Fibroblast of skin of left biceps (primary cell): ENCODE measurements at places on chromosomes 1 and 21.
A peak's percentile ranks its signal among the peaks of the same experiment; 100 is the strongest.

DNA sequence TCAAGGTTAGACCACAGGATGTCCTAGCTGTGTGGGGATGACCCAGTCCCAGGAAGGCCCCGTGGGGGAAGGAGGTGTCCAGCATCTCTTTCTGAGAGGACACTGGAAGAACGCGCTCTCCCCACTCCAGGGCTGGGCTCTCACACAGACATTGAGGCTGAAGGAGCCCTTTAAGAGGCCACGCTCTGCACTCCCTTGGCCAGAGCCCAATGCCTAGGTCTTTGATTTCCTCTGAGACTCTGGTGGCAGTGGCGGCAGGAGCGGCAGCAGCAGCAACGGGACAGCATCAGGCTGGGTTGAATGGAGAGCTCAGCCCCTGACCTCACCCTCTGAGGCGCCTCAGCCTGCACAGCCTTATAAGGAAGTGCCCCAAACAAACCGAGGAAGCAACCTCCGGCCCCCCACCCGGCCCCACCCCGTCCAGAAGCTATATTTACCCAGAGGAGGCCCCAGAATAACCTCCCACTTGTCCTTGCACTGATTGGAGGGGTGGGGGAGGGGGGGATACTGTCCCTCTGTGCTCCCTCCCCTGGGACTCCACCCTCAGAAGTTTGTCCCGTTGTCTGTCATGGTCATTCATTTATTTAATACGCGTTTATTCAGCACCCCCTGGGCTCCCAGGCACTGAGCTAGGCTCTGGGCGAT, 12.3 kb downstream of the NES start:
- no peak for DNase-seq

- no peak for DNase-seq
Observed at GRCh38 chr1:12078575-12078937, 15.5 kb downstream of the TNFRSF8 start.

- DNase-seq = no peak
Observed at GRCh38 chr1:167493372-167493771, 25.0 kb downstream of the CD247 start.

DNA sequence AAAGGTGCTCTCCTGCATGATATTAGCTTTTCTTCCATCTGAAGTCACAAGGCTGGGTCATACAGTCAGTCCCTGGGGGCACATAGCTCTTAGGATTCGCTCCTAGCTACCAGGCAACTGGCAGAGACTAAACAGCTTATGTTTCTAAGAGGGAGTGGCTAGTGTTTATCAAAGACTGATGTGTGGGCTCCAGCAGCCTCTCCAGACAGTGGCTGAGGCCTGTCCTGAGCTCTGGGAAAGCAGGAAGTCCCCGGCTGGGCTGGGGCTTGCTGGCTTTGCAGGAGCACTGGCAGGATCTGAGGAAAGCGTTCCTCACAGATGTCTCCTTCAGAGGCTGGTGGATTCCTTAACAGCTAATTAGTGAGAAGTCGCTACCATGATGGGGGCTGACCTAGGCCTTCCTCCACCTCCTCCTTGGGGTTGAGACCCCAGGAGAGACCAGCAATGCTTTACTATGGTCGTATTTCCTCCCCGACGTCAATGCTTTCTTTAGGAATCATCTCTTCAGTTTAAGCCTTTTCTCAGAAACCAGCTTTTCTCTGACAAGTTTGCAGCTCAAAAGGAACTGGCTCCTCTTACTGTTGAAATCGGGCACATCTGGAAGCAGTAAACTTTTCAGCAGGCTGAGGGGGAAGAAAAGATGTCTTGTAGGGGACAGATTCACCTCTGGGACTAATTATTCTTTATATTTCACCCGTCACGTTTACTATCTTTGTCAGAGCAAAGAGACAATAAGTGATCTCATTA, 33.5 kb upstream of the HHAT start:
- no peak for DNase-seq

DNA sequence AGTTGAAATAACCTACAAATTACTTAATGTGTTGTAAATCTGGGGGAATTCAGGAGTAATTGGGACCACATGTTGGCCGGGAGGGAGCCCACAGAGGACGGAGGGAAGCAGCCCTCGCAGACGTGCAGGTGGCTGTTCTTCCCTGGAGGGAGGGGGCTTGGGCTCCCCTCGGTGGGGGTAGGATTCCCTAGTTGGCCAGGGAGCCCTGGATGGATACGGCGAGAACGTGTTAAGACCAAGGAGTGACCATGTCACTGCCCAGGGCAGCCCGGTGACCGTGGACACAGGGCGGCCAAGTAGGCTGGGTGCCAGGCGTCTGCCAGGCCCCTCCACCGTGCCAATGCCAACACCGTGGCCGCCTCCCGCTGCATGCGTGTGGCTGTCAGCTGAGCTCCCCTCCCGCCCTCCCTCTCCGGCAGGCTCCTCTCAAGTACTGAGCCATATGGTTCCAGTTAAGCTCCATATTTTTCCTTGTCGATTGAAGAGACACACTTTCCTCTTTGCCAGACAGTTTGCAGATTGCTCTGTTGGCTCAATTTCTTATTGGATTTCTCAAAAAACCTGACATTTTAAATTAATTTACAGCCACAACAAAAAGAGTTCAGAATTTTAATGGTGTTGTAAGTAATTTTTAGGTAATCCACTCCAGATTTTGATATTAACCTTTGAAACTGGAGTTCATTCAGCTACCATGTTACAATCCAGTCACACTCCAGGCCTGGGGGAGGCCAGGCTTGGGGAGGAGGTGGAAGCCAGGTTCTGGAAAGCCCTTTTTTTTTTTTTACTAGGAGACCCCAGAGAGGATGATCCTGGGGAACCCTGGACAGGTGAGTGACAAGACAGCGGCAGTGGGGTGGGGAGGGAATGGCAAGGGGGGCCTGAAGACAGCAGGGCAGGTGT, 71.2 kb downstream of the CASZ1 start:
- peak; percentile 80 for DNase-seq

- DNase-seq = no peak
Observed at GRCh38 chr21:43908167-43908566, 43.1 kb downstream of the AGPAT3 start.

DNA sequence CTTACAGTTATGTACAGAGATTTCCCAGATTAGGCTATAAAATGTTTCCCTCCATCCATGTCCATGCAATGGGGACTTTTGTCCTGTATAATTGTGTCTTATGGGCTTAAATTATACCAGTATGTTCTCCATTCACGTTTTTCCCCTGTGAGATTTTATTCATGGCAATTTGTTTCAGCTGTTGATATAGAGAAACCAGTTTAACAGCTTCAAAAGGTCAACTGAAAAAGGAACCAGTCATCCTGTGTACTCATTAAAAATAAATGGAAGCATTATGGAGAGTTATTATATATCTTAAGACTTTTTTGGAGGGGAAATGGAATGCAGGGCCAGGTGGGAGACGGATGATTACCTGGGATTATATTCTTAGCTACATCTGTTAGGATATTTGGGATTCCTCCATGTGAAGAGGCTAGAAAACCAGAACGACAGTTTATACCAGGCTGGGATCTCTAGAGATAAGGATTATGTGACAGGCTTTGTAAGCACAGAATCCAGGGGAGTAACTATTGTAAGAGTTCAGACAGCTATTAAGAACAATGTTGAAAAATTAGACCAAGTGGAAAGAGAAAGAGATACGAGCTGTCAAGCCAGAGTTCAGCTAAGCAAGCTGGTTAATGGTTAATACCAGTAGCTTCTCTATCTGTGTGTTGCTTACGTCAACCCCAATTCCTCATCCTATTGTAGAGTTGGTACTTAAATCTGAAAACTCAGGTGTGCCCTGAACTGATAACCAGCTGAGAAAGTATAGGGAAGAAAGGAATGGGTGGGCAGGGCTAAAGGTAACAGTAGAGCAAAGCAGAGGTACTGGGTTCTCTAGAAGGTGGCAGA, 12.4 kb upstream of the ZNF697 start:
- DNase-seq = no peak

- no peak for DNase-seq
Observed at GRCh38 chr1:192386051-192386650, 69.4 kb downstream of the RGS21 start.
